ENCODE measurements at places on chromosomes 6 and 20. TPM values are rescaled to one million over a fixed set of nuclear protein-coding genes. Genes with fewer than 3 reads are reported as not detected.

Gene ACTL10
- total RNA-seq: 3.2 TPM

Gene SLC35F1
- total RNA-seq: not detected

Gene LST1
- 139 TPM for total RNA-seq

Gene AGER
- 27.8 TPM for total RNA-seq

Gene MICB
- 49.0 TPM for total RNA-seq

Gene TAAR2
- not detected for total RNA-seq

Gene JAG1
- total RNA-seq: 0.16 TPM

Gene NKX2-4
- total RNA-seq: not detected

Gene COL12A1
- not detected for total RNA-seq

Gene LRRC73
- 0.55 TPM for total RNA-seq

Gene CLPSL1
- not detected for total RNA-seq

Gene TFAP2C
- not detected for total RNA-seq

Gene NHLRC1
- 0.32 TPM for total RNA-seq

Gene SESN1
- 23.1 TPM for total RNA-seq

Gene SEL1L2
- not detected for total RNA-seq

Measured in activated CD8-positive, alpha-beta T cell treated with anti-CD3 and anti-CD28 coated beads, Interleukin-2, amount 10 ng/mL, durations not matched to agents 7 days and 5 days (primary cell).